ENCODE measurements at places on chromosomes 3 and 15.
A peak's percentile ranks its signal among the peaks of the same experiment; 100 is the strongest.

- DNase-seq: no peak
Observed at GRCh38 chr3:32045091-32045915, 61.1 kb upstream of the GPD1L start.

DNA sequence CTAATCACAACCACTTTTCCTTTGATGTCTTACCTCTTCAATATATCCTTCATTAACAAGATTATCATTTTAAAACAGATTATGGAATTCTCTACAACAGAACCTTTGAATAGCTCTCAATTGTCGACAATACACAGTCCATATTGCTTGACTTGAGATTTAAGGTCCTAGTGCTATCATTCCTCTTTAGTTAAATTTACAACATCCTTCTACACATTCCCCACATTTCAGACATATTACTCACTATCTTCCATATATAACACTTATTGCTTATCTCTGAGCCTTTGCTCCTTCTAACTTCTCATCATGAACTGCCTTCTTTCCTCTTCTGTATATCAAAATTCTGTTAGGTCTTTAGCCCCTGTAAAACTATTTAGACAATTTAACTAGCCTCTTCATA lies 247.0 kb downstream of the STXBP5L start:
- DNase-seq: no peak

DNA sequence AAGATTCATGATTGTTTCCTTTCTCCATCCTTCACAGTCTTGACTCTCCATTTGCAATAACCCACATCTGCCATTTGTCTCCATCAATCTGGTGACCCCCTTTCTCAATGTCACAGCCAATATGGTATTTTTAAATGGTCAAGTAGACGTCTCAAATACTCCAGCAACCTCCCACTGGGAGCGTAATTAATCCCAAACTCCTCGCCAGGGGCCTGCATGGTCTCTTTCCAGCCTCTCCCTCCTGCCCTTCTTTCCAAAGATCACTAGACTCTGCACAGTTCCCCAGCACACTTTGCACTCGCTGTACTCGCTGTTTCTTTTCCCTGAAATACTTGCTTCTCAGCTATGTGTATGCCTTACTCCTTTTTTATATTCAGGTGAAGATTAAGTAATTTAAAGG lies 115.3 kb downstream of the PLCH1 start:
- no peak for DNase-seq

GRCh38 chr3:33664195-33664594 lies 53.9 kb downstream of the CLASP2 start:
- peak; percentile 4 for DNase-seq

- DNase-seq: no peak
Observed at GRCh38 chr3:58218904-58219303, 8.1 kb upstream of the DNASE1L3 start.

GRCh38 chr3:187678726-187679268 lies 8.6 kb upstream of the SST start:
- DNase-seq: peak; percentile 61

DNA sequence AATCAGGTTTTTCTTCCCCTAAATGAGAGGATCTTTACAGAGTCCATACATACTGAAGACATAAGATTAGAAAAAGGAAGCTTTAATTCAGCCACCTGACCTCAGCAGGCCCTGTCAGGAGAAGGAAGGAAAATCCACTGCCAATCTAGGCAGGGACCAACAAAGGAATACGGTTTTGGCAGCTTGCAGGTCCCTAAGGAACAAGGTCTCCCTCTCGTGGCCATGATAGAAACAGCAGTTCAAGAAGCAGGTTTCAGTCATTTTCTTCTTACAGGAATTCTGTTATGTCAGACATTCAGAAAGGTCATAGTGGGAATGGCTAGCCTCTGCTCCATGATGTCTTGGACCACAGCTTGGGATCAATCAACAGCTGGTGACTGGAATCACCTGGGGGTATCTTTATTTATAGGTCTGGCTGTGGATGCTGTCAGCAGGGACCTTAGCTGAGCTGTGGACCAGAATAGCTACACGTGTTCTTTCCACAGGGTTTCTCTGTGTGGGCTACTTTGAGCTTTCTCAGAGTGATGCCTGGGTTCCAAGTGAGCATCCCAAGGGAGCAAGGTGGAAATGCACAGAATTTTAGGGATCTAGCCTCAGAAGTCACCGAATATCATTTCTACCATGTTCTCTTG lies 9.4 kb upstream of the CMSS1 start:
- peak; percentile 59 for DNase-seq

- no peak for DNase-seq
Observed at GRCh38 chr3:113523241-113523640, 8.3 kb upstream of the SPICE1 start.

DNA sequence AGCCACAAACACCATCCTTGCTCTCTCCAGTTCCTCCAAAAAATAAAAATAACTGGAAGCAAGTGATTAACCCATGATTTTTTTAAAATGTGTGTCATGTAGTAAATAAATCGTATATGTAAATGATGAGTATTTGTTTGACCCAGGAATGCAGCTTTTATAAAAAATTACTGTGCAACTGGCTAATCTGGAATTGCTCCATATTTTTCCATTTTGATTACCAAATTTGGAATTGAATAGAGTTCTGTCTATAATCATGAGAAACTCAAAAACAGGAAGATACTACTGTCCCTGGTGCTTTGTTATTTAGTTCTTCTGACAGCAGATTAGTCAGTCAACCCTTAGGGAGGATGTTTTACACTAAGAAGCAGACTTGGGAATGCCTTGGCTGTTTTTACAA lies 116.2 kb downstream of the CCNL1 start:
- no peak for DNase-seq

GRCh38 chr15:85667491-85668424 lies 127.0 kb downstream of the KLHL25 start:
- DNase-seq: no peak

GRCh38 chr3:10370429-10370828 lies 49.5 kb upstream of the SEC13 start:
- no peak for DNase-seq

DNA sequence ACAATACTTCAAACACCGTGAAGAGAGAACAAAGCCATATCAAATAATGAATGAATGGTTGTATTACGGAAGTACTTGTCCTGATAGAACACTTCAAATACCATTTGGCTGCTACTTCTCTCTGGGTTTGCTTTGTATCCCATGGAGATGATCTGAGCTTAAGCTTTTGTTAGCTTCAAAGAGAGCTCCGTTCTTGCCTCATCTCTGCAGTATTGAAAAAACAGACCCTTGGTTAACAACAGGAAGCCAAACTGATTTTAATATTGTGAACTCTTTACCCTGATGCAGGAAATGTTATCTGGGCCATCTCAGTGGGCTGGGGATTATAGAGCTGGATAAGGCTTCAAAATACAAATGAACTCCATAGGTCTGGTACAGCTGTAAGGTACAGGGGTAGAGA lies 101.0 kb downstream of the CHL1 start:
- no peak for DNase-seq

DNA sequence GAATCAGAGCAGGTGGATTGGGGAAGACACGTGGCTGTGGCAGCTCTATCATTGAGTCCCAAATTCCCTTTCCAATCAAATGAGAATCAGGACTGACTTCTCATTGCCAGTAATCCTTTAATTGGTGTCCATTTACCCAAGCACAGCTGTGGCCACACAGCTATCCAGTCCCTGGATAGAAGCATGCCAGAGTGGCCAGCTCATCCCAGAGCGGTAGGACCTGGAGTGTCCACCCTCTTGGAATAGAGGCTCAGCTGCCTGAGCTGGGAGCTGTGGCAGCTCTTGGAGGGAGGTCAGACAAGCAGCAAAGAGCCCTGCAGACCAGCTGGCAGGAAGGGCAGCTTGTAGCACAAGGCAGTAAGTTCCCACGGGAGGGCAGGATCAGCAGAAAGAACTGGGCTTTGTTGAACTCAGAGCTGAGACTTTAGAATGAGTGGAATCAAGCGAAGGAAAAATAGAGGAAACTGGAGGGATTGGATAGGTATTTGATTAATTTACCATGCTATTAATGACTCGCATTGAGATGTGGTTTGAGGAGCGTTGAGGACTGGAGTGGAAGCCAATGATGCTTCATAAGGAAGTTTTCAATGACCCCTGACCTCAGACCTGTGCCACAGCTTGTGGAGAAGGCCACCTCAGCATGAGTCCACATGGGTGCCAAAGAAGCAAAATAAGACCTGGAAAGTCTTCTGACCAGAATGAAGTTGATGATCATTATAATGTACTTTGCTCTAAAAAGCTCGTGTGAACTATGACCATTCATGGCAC lies 6.9 kb upstream of the ALPK3 start:
- no peak for DNase-seq

GRCh38 chr3:187852842-187853730 lies 107.8 kb upstream of the BCL6 start:
- DNase-seq: no peak

DNA sequence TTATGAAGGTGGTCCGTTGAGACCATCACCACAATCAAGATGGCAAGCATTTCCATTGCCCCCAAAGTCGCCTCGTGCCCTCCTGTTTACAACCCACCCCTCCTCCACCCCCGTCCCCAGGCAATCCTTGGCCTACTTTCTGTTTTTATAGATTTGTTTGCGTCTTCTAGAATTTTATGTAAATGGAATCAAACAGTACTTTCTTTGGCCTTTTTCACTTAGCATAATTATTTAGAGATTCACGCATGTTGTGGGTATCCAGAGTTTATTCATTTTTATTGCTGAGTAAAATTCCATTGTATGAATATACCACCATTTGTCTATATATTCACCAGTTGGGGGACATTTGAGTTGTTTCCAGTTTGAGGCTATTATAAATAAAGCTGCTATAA lies 66.6 kb downstream of the LSM3 start:
- no peak for DNase-seq

GRCh38 chr3:146550070-146550615 lies 5.7 kb upstream of the PLSCR1 start:
- no peak for DNase-seq

GRCh38 chr3:207973-208372 lies 11.4 kb downstream of the CHL1 start:
- DNase-seq: no peak

DNA sequence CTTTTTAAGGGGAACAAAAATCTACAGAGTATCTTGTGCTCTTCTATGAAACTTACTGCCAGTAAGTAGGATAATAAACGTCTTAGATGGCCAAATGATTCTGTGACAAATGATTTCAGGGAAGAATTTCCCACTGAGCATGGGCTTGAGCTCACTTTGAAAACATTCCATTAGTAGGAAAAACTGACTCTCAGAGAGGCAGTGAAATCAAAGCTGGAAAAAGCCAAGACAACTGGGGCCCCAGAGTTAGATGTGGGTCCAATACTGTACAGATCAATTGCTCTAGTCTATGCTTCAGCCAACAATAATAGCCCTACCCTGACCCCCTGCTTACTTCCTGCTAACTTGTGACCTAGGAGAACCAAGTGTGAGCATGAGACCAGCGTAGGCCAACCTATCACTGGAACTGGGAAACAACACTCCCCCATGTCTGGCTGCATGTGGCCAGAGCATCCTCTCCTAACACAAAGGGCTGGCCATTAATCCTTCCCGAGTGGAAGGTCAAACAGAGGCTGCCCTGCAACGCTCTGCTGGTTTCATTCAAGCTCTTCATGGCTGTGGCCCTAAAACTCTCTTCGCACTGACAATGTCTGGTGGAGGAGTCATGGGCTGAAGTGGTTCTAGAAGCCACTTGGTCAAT lies 68.8 kb downstream of the FOXB1 start:
- no peak for DNase-seq

All from SW480 (cell line).